ENCODE measurements at places on chromosomes 12 and 14.
A peak's percentile ranks its signal among the peaks of the same experiment; 100 is the strongest.

DNA sequence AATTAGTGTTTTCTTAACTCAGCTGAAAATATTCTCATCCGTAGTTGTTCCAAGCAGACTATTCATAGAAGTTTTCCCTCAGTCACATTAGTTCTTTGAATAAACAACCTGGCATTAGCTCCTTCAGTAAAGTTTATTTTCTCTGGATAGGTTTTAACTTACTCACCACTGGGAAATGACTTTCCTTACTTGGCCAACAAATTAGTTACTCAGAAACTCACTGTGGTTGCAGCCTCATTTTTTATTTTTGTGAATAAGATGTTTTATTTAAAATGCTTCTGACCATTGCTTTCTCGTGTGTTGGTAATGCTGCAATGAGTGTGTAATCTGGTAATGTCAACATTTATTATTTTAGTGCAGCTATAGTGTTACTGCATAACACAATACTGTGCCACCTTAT, 74.9 kb downstream of the NOVA1 start:
- DNase-seq = no peak

- no peak for DNase-seq
Observed at GRCh38 chr12:112977139-112977538, 1.2 kb upstream of the OAS2 start.

DNA sequence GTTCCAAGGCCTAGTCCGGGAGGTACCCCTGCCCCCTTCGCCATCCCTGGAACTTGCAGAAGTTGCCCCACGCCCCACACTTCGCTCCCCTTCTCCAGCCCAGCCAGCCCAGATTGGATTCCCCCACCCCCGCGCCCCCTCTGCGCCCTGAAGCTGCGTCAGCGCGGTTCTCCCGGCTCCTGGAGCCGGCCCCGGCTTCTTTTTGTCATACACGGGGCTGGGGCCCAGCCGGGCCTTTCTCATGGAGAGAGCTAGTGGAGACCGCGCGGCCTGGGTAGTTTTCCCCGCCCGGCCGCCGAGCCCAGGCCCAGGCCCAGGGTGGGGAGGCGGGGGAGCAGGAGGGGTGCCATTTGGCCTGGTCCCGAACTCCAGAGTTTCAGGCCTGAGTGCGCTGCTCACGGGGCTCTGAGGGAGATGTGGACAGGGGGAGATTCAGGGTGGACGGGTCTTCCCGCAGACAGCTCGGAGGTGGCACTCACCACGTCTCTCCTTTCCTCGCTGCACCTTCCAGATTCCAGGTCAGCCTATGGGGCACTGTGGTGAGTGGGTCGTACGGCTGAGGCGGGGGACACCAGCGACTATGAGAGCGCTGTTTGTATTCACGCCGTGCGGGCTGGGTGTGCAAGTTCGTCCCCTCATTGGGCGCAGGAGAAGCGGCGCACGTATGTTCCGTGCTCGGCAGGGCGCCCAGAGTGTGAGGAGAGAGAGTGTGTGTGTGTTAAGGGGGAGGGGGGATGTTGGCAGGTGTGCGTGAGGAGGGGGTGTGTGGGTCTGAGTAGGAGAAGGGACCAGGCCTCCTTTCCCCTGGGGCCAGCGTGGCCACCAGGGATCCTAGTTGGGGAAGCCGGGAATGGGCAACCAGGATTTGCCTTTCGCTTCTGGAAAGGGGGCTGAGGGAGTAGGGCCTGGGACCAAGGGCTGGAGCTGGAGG, 785 bp upstream of the LHX5 start:
- DNase-seq = peak; percentile 73

DNA sequence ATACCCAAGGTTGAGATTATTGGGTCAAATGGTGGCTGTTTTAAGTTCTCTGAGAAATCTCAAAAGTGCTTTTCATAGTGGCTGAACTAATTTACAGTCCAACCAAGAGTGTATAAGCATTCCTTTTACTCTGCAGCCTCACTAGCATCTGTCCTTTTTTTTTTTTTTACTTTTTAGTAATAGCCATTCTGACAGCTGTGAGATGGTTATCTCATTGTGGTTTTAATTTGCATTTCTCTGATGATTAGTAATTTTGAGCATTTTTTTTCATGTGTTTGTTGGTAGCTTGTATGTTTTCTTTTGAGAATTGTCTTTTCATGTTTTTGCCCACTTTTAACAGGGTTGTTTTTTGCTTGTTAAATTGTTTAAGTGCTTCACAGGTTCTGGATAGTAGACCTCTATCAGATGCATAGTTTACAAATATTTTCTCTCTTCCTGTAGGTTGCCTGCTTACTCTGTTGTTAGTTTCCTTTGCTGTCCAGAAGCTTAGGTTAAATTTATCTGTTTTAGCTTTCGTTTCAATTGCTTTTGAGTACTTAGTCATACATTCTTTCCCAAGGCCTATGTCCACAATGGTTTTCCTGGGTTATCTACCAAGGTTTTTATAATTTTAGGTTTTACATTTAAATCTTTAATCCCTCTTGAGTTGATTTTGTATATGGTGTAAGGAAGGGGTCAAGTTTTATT, 881.3 kb upstream of the SEL1L start:
- DNase-seq = no peak

DNA sequence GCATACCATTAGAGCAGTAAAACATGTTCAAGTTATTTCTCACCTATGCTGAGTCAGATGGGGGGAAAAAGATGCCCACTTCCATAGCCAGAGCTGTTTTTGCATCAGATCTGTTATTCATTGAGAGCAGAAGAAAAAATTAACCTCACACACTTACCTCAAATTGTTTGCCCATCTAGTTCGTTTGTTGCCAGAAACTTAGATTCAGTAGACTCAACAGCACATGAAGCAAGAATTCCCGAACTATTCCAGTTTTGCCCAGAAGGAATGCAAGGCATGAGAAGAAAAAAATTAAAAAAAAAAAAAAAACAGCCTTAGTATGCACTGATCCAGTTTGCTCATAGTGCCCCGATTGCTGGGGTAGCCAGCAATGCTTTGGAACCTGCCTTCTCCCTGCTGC, 12.4 kb upstream of the DPF3 start:
- no peak for DNase-seq

DNA sequence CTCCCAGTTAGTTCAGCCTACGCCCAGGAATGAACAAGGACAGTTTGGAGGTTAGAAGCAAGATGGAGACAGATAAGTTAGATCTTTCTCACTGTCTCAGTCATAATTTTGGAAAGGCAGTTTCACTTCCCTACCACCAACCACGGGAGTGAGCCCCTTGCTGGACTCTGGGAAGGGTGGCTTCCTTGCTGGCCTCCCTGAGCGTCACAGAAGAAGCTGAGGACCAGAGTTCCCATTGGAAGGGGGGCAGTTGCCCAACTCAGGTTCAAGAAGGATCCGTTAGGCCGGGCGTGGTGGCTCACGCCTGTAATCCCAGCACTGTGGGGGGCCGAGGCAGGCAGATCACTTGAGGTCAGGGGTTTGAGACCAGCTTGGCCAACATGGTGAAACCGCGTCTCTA, 106.2 kb upstream of the MAX start:
- no peak for DNase-seq

- peak; percentile 73 for DNase-seq
Observed at GRCh38 chr14:71322655-71323250, 415.5 kb downstream of the PCNX1 start.

GRCh38 chr12:4563336-4563735, 1.3 kb downstream of the DYRK4 start:
- DNase-seq = no peak

DNA sequence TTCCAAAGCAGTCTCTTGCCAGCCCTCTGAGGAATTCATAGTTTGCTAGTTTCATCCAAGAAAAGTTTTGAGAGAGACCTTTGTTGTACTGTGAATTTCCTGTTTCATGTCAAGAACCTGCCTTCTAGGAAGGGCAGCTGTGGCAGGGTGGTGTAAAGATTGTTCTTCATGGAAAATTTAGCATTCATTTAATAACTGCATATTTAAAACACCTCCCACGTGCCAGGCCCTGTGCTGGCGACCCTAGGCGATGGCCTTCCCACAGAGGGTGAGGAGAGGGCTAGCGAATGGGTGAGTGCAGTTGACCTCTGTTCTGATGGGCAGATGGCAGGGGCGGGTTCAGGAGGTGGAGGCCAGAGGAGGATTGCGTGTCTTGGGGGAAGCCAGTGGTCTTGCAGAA, 43.2 kb downstream of the MLXIP start:
- no peak for DNase-seq

DNA sequence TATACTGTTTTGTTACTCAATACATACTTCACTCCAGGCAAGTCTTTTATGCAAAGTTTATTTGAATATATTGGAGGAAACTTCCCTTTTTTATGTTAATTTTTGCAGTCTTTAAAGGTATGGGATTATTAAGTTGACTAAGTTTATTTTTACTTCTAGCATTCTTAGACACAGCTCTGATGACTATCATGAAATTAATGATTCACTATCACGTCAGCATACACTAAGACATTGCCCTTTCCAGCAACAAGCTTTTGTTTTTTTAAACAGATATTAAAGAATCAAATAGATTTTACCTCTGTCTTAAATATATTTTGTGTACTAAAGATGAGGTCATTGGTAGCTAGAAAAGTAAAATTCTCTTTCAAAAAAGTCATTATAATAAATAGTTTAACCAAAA, 52.1 kb downstream of the DERA start:
- DNase-seq = no peak

DNA sequence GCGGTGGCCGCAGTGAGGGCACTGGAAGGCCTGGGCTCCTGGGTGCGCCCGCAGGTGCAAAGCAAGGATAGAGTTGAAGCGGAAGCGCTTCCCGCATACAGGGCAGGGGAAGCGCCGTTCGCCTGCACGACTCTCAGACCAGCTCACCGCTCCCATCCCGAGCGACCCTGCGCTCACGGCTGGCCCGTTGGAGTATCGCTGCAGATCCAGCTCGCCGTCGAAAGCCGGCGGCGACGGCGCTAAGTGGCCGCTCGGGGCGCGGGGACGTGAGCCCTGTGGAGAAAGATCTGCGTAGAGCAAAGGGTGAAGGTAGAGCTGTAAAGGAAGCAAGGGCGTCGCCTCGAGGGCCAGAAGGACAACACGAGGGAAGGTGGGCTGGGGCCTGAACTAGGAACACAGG, 5.4 kb downstream of the ZNF219 start:
- peak; percentile 34 for DNase-seq

Measured in osteoblast (primary cell).